Right forelimb (tissue), 1 donor: ENCODE measurements at places on chromosomes 1 and 21.

DNA sequence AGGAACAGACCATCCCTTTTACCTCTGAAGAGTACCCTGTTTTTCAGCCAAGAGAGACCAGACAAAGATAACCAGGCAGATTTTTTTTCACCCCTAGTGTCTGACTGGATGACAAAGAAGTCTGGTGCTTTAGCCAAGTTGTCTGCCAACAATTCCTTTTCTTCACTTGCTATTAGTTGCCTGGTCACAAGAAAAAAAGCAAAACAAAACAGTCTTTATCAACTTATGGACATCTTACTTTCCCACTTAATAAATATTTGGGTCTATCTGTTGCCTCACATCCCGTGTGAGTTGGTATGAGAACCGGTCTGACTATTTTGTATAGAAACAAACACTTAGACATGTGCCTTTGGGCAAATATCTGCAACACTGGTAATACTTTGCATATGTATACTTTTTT is 662.9 kb downstream of the PLPP3 start:
- DNase-seq: no peak

DNA sequence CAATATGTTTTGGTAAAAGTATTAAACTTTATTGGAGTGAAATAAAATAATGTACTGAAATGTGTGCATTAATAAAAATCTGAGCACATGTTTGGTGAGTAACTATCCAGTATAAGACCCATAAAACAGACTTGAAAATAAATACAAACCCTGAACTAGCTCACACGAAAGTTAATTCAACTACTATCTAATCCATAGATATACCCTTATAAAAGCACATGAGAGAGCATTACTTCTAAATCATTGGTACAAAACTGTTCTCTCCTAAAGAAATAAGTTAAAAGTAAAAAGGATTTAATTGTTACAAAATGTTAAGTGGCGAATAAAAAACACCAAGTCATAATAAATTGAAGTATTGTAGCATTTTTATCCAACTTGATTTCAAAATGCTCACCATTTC is 295.6 kb downstream of the PTPRC start:
- DNase-seq: no peak

DNA sequence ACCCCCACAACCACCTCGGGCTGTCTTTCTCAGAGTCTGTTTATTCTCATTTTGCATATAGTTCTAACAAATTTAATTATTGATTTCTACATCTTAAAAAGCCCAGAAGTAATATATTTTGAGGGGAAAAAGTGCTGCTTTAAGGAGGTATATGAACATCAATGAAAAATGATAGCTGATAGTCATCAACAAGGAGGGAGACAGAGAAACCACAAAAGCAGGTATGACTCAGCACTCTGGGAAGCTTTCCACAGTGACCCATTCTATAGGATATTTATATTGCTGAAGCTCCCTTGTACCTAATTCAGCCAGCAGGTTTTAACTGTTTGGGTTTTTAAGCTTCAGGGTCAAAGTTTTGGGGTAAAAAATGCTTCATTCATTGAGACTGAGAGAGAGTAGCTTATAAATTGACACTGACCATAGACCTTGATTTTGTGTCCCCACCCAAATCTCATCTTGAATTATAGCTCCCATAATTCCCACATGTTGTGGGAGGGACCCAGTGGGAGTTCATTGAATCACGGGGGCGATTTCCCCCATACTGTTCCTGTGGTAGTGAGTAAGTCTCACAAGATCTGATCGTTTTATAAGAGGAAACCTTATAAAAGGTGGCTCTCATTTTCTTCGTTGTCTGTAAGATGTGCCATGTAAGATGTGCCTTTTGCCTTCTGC is 27.4 kb downstream of the VANGL1 start:
- DNase-seq: no peak

DNA sequence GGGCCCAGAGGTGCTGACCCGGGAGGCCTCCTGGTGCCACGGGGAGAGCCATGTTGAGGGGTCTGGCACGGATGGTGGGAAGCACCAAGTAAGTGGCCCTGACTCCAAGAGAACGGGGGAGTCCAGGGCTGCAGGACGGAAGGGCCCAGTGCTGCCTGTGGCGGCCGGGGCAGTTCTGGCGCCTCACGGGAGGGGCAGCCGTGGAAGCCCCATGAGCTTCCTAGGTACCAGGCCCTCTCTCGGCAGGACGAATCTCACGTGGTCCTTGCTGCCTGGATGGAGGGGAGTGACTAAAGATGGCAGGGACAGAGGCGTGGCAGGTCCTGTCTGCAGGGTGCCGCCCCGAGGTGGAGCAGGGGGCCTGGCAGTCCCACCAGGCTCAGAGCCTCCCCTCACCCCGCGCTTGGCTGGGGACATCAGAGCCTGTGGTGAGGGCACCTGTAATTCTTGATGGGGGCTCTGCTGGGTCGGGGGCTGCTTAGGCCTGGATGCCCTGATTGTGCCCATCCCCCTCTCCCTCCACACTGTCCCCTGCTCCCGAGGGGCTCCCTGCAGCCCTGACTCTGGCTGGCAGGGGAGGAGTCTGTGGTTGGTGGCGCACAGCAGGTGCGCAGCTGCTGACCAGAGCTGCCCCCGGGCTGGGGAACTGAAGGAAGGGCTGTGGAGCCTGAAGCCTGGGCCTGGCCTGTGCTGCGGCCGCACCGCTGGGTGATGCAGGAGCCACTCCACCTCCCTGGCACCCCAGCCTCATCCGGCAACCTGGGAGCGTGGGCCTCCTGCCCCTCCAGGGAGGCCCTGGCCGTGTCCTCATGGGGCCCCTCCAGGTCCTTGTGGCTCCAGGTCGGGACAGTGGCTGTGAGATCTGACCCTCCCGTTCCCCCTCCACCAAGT is 31.4 kb downstream of the POFUT2 start:
- no peak for DNase-seq

DNA sequence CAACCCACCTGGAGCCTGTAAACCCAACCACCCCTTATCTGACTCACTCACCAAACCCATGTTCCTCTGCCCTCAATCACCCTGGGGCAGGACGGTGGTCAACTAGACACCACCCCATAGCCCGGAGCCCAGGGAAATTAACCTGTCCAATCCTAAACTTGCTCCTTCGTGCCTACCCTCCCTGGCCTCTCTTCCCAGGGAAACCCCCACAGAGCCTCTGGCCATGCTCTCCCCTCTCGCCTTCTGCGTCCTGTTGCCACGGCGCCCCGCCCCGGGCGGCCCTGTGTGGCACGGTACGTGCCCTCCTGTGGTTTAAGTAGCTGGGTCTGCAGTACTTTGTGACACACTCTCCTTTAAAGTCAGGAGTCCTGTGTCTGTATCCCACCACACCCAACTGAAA is 4.0 kb upstream of the FTCD start:
- peak; percentile 32 for DNase-seq

DNA sequence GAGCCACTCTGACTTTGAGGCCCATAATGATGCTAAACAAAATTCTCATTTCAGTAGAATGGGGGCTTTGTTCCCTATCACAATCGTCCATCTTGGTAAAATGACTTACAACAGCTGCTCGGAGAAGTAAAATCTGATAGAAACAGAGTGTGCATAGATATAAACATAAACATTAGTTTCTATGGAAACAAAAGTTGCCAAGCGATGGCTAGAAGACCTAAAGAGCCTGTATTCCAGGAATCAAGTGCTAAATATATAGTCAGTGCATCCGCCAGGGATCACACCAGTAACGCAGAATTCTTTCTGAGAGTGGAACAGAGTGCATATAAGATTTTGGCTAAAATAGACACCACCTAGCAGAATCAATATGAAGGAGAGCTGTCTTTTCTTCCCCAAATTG is 91.2 kb upstream of the KAZN start:
- DNase-seq: no peak

- no peak for DNase-seq
These were observed 10.5 kb downstream of the RXFP4 start for GRCh38 chr1:155951753-155952504.

- no peak for DNase-seq
These were observed 2.4 kb downstream of the TMEM125 start for GRCh38 chr1:43272161-43272560.

DNA sequence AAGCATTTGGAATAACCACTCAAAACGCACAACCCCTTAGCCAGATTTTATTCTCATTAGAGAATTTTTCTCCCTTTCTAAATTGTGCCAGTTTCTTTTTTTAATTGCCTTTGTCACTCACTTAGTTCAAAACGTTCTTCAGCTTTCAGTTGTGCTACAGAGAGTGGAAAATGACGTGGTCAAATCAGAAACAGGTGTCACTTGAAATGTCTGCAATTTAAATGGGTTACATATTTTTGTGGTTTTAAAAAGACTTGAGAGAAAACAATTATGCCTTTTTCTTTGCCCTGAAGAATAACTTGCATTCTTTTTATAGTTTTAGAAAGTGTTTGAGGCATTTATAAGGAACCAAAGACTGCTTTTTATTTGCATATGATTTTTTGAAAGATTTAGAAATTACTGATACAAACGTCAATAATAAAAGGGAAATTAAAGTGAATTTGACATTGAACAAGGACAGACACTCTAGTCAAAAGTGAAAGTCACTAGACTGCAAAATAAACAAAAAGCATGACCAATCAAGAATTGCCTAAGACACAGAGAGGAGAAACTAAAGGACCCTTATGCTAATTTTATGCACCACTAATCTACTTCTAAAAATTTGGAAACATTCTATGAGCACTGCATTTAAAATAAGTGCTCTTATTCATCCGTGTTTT is 191.0 kb downstream of the TPR start:
- no peak for DNase-seq

- no peak for DNase-seq
These were observed 17.2 kb upstream of the C2CD2 start for GRCh38 chr21:41970751-41971653.

- peak; percentile 46 for DNase-seq
These were observed 142.5 kb downstream of the TIAM1 start for GRCh38 chr21:31201548-31201947.

DNA sequence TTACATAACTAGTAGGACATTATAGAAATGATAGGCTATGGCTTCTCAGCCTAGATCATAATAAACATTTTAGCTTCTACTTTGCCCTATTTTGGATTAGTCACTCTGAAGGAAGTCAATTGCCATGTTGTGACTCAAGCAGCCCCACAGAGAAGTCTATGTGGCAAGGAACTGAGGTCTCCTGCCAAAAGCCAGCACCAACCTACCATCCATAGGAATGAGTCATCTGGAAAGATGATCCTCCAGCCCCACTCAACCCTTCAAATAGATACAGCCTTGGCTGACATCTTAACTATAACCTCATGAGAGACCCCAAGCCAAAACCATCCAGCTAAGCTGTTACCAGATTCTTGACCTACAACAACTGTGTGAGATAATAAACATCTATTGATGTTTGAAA is 76.3 kb upstream of the BEND5 start:
- no peak for DNase-seq

GRCh38 chr1:201335901-201336300 is 41.6 kb downstream of the TNNT2 start:
- no peak for DNase-seq

- DNase-seq: no peak
These were observed 23.2 kb upstream of the WDR26 start for GRCh38 chr1:224457782-224458144.

DNA sequence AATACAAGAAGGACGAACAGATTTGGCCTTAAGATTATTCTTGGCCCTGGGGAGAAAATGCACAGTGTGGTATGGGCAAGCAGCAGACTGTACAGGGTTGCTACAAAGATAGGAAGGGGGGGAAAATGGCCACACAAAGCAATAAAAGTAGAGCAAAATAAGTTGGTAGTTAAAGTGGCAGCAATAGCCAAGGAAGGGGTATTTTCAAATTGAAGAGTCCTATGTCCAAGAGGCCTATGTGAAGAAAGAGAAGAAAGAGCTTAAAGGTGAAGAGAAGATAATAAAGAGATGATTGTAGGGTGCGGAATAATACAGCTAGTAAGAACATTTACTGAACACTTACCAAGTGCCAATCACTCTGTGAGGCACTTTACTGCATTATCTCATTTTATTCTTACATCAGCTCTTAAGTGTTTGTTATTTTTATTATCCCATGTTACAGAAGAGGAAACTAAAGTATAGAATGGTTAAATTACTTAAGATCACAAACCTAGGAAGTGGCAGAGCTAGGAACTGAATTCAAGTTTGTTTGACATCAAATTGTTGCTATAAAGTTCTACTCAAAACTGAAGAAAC is 88.1 kb upstream of the TTC39A start:
- no peak for DNase-seq

- no peak for DNase-seq
These were observed 21.7 kb upstream of the FNBP1L start for GRCh38 chr1:93426181-93426580.

GRCh38 chr1:61186753-61187152 is 104.4 kb downstream of the NFIA start:
- no peak for DNase-seq

DNA sequence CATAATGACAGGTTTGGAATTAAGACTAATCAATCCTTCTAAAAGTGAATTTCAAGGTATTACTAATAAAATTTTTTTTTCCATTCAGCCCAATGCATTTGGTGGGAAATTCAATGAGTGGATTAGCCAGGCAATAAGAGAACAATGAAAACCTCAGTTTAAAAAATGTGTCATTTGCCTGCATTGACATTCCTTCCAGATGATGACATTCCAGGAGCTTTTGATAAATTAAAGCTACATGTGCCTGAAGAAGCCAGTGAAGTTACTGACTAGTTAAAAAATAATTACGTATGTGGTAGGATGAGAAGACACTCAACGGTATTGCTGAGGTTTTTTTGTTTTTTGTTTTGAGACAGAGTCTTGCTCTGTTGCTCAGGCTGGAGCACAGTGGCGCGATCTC is 37.9 kb upstream of the RC3H1 start:
- no peak for DNase-seq

GRCh38 chr1:3518256-3518655 is 63.8 kb downstream of the ARHGEF16 start:
- no peak for DNase-seq

- DNase-seq: no peak
These were observed 24.2 kb upstream of the OSBPL9 start for GRCh38 chr1:51592711-51593110.

GRCh38 chr21:29499734-29500343 is 201.1 kb downstream of the BACH1 start:
- no peak for DNase-seq

DNA sequence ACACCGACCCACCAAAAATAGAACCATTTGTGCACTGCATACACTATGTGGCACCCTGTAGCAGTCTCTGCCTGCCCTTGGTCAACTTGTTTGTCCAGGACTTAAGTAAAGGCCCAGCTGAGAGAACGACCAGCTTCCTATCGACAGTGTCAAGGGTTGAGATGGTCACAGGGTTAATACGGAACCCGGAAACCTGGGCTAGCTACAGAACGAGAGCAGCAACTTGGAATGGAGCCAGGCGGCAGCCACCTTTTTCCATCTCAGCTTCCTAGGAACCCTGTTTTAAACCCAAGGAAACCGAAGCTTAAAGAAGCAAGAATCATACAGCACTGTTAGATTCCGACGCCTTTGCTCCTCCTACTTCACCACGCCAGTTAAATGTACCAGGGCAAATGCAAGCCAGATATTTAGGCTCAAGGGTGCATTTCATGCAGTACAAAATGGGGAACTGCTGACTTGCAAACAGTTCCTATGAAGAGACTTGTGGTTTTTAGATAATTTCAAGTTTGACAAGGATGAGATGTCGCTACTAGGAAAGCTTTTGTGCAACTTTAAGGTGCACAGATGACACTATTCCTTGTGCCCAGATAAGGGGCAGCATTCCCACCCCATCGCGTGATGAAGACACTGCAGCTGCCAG is 35.5 kb downstream of the SLC66A1 start:
- no peak for DNase-seq
